Thyroid gland (tissue), 4 donors: ENCODE measurements at places on chromosomes 5 and 9. TPM values are rescaled to one million over a fixed set of nuclear protein-coding genes. Genes with fewer than 3 reads are reported as not detected.

GRCh38 chr9:90839183-90839728 lies 37.6 kb downstream of the SYK start:
- no peak overlapping the region for H3K4me3 ChIP-seq
- DNase-seq = no peak
- H3K27me3 ChIP-seq = no peaks in the 10 kb centered on the region
- H3K27ac ChIP-seq = no peak overlapping the region
- H3K4me1 ChIP-seq = peaks cover 19% of the 10 kb centered on the region

DNA sequence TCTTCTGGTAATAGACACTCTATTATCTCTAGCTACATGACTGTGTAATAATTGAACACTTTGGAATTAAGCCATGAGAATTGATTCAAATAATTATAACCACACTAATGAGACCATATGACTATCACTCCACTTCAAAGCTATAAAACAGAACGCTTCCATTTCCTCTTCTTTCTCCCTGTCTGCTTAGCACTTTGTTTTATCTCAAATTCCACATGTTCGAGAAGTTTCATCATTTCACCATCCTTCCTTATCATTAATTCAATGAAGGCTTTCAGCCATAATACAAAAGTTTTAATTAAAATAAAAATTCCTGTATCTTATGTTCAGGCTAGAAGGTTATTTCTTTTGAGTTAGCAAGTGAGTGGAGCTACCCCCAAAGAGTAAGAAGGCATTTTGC lies 7.4 kb upstream of the DCTN4 start:
- H3K4me3 ChIP-seq = no peak overlapping the region
- H3K27me3 ChIP-seq = no peaks in the 10 kb centered on the region
- no peaks in the 10 kb centered on the region for H3K36me3 ChIP-seq
- no peak for DNase-seq
- H3K27ac ChIP-seq = no peak overlapping the region

- H3K4me1 ChIP-seq = no peaks in the 10 kb centered on the region
- no peak for DNase-seq
- H3K27ac ChIP-seq = no peak overlapping the region
- H3K36me3 ChIP-seq = no peaks in the 10 kb centered on the region
Observed at GRCh38 chr9:123527981-123528380, 172.0 kb downstream of the CRB2 start.

GRCh38 chr5:115033861-115034260 lies 135.8 kb downstream of the TRIM36 start:
- no peak overlapping the region for H3K4me3 ChIP-seq
- no peak for DNase-seq
- H3K4me1 ChIP-seq = no peaks in the 10 kb centered on the region
- H3K27ac ChIP-seq = no peak overlapping the region
- H3K27me3 ChIP-seq = no peaks in the 10 kb centered on the region

DNA sequence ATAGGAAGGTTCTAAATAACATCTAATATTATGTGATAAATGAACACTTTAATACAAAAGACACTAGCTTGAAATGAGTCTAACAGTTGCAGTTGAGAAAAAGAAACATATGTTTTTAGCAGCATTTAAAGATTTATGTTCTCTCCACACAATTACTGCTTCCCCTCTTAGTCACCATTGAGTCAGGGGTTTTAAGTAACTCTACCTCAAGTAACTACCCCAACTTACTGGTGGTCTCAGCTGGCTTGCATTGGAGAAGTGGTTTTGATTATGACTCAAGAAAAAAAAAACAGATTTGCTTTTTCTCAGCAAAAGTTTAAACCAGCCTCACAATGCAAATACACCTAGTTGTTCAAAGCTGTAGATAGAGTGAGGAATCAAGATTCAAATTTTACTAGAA lies 1216.5 kb upstream of the CDH9 start:
- no peak overlapping the region for H3K27ac ChIP-seq
- DNase-seq = no peak

DNA sequence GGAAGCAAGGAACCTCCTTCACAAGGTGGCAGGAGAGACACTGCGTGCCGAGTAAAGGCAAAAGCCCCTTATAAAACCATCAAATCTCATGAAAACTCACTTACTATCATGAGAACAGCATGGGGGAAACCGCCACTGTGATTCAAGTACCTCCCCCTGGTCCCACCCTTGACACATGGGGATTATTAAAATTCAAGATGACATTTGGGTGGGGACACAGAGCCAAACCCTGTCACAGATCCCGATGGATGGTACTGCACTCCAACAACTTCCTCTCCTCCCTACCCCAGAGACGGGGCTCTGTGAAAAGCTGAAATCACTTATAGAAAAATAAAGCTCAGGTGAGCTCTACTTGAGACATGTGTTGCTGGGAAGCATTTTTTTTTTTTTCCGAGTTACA lies 10.3 kb upstream of the ADCY2 start:
- H3K27me3 ChIP-seq = no peaks in the 10 kb centered on the region
- H3K4me1 ChIP-seq = no peaks in the 10 kb centered on the region
- no peak overlapping the region for H3K27ac ChIP-seq
- H3K4me3 ChIP-seq = no peak overlapping the region

DNA sequence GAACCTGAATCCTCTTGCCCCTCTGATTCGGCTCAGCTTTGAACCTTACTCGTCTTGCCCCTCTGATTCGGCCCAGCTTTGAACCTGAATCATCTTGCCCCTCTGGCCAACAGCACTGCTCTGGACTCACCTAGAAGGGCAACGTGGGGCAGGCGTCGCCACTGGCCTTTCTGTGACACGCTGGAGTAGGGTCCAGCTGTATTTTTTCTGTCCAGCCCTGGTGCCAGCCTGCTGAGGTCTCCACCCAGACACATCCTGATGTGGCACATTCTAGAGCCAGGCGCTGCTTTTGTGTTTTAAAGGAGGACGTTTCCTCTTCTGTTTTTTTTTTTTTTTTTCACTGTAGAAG lies 15.2 kb upstream of the CPEB4 start:
- H3K4me1 ChIP-seq = peaks cover 4% of the 10 kb centered on the region
- DNase-seq = no peak
- H3K27ac ChIP-seq = peak overlapping the region; percentile 21
- H3K4me3 ChIP-seq = no peak overlapping the region
- no peaks in the 10 kb centered on the region for H3K27me3 ChIP-seq

DNA sequence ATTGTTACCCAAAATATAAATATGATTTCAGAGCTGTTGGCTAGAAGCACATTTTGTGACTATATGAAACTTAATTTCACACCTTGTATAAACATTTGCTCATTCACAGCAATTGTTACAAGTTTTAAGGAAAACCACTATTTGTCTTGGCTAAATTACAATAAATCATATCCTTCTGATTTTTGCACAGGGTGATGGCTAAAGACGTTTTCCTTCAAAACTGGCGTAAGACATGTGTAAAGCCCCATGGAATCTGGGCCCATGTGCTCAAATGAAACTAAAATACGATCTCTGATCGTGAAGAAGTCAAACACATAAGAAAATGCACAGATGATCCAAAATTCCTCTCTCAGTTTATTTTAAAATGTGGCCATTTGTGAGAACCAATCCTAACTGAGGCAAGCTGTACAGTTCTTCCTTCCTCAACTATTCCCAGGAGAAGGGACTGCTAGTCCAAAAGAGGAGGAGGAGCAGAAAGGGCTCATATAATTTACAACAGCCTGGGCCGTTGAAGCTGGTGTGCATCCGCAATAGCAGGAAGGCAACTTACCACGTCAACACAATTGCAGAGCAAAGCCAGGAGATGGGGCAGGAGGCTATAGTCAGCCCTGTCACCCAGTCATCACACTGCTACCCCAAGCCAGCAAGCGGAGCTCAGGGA lies 98.4 kb downstream of the MED27 start:
- H3K4me3 ChIP-seq = no peak overlapping the region
- H3K4me1 ChIP-seq = no peaks in the 10 kb centered on the region
- no peak for DNase-seq

- no peak overlapping the region for H3K4me3 ChIP-seq
- no peak overlapping the region for H3K27ac ChIP-seq
- H3K36me3 ChIP-seq = peaks cover 11% of the 10 kb centered on the region
- DNase-seq = no peak
- H3K27me3 ChIP-seq = no peaks in the 10 kb centered on the region
- H3K4me1 ChIP-seq = no peaks in the 10 kb centered on the region
Observed at GRCh38 chr5:14339468-14339867, 196.3 kb downstream of the TRIO start.

DNA sequence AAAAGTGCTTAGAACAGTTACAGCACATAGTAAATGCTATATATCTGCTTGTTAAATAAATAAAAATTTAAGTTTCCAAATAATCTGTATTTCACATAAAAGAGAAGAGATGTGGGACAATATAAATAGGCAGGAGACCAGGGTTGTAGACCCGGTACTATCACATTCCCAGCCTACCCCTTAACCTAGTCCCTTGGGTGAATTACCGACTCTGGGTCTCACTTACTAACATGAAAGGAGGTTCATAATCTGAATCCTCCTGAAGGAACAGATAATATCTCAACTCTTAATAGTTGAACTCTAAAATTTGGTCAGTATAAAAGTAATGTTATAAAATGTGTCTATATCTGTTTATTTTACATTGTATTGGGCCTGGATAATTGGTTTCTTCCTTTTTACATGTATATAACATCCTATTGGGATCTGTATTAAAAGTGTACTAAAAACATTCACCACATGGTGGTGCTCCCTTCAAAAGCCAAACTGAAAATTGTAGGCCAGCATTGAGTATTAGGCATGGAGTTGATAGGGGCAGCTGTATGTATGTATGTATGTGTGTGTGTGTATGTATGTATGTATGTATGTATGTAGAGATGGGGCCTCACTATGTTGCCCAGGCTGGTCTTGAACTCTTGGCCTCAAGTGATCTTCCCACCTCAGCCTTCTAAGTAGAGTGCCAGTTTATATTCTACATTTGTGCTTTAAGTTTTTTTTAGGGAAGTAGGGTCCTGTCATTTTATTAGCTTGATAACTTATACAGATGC lies 64.2 kb upstream of the ABL1 start:
- no peaks in the 10 kb centered on the region for H3K36me3 ChIP-seq
- no peak overlapping the region for H3K27ac ChIP-seq
- peaks cover 19% of the 10 kb centered on the region for H3K4me1 ChIP-seq
- H3K4me3 ChIP-seq = no peak overlapping the region
- no peak for DNase-seq

The CYLC2 gene
- total RNA-seq = not detected

The MZB1 gene
- not detected for total RNA-seq

The SPATA31D4 gene
- not detected for total RNA-seq

The PAEP gene
- not detected for total RNA-seq
